ENCODE measurements at places on chromosomes 11 and 22.

GRCh38 chr22:30158744-30159500, 78.7 kb downstream of the HORMAD2 start:
- peak; percentile 62 for DNase-seq

DNA sequence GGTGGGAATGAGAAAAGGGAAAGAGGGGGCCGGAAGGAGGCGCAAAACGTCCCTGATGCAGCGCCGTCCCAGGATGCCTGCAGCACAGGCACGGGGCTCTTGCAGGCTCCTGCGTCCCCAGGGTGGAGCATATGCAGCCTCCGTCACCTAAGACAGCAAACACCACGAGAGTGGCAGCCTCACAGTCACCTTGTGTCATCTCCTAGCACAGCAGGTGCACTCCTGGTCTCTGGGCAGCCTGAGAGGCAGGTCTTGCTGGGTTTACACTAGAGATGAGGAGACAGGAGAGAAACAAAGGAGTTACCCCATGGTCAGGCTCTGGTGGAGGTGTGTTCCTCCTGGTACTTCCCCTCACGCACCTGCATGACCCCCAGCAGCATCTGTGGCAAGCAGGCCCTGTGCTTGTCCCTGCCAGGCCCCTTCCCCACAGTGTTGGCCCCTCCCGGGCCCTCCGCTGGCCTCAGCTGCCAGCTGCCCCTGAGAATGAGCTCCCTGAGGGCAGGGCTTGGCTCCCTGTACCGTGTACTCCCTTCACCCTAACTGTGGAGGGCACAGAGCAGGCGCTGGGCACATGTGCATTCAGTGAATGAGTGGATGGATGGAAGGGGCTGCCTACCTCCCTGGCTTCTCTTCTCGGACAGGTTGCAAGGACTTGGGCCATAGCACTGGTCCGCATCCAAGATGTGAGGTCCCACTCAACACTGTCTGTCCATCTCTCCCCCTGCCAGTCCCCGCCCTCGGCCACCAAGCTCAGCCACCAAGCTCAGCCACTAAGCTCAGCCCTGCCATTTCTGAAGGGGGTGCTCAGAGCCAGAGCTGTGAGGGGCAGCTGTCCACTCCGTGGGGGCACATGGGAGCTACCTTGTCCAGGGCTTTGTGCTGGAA, 988.6 kb downstream of the BRD1 start:
- DNase-seq: no peak

GRCh38 chr11:17063171-17064002, 14.1 kb downstream of the RPS13 start:
- DNase-seq: peak; percentile 58

DNA sequence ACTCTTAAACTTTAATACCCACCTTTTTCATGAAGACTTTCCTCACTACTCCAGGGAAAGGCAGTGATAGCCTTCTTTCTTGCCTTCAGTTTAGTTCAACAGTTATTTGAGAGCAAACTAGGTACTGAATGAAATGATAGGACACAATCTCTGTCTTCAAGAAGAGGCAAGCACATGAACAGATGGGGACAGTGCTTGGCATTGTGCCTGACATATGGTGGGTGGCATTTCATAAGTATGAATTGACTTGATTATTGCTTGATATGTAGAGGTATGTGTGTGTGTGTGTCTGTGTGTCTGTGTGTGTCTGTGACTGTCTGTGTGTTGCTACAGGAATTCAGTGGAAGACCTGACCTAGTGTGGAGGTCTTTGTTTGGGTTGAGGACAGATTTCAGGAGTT, 504.1 kb downstream of the NELL1 start:
- DNase-seq: no peak

- no peak for DNase-seq
These were observed 11.6 kb downstream of the MRGPRF start for GRCh38 chr11:69001243-69002081.

- DNase-seq: no peak
These were observed 83.3 kb downstream of the MICAL2 start for GRCh38 chr11:12193515-12194336.

DNA sequence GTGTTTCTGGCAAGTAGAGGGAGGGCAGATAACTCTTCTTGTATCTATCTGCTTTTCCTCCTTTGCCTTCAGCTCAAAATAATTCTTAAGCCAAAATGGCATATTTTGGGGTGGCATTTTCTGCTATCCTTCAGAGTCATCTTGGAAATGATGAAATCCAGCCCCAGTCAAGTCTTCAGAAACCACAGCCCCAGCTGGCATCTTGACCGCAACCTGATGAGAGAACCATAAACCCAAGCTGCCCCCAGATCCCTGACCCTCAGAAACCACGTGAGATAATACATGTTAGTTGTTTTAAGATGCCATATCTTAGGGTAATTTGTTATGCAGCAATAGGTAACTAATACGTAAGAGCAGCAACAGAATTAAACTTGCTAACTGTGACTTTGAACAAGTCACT, 15.1 kb upstream of the PAMR1 start:
- DNase-seq: no peak

DNA sequence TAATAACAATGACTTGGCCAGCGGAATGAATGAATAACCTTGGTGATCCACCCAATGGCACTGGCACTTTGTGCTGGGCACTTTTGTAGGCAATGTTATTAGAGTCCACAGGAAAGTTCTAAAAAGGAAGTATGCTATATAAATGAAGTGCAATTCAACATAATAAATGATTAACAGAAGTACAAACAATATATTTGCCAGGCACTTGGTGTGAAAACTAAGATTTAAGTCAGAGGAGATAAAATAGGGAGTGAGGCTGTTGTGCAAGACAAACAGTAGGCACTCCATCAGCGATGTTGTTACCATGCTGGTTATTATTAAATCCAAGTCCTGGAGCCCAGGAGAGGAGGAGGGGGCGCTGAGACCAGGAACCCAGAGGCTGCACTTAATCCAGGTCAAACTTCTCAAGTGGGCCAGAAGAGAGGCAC, 173.8 kb downstream of the LARGE1 start:
- no peak for DNase-seq

GRCh38 chr11:102724904-102725500, at the start of gene MMP8:
TSS of gene MMP8 (minus strand) at chr11:102724954. CDS start at chr11:102724855, 99 bp downstream.
- DNase-seq: no peak

GRCh38 chr11:130725421-130726233, 190.7 kb downstream of the SNX19 start:
- DNase-seq: no peak

DNA sequence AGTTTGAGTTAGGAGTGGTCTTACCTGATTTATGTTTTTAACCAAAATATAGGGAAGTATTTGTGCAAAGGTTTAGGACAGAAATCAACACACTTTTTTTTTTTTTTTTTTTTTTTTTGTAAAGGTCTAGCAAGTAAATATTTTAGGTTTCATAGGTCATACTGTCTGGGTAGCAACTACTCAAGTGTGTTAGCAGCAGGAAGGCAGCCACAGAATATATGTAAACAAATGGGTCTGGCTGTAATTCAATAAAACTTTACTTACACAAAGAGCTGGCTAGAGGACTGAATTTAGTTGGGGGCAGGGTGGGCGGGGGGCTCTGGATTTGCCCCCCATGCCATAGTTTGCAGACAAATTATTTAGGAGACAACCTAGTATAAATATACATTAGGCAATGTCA, 510.4 kb downstream of the NELL1 start:
- no peak for DNase-seq

DNA sequence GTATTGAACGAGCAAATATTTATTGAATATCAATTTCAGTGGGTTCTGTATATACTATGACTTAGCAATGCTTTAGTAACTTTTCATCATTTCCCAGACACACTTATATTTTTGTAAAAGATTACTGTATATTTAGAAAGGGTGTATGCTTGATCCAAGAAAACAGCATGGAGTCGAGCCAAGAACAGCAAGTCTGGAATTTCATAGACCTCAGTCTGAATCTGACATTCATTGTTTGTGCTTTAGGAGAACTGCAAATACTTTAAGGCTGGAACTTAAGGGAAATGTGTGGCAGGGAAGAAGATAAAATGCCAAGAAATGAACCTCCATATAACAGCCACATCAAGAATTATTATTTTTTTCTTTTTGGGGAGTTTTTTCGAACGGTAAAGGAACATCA, 1156.8 kb downstream of the LRRC4C start:
- no peak for DNase-seq

DNA sequence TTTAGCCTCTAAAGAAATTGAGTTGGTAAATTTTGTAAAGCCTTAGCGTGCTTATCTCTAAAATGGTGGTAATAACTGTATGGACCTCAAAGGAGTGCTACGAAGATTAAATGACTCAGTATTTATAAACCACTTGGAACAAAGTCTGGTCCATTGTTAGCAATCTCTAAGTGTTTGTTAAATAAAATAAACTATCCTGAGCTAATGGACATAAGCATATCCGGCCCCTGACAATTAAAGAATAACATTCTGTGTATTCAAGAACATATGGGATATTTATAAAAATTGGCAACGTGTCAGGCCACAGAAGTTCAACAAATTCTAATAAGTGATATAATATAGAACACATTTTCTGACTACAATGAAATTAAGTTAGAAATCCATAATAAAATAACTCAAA, 71.0 kb downstream of the MYEOV start:
- no peak for DNase-seq

GRCh38 chr11:47399860-47400767, 8.3 kb upstream of the SLC39A13 start:
- DNase-seq: no peak

DNA sequence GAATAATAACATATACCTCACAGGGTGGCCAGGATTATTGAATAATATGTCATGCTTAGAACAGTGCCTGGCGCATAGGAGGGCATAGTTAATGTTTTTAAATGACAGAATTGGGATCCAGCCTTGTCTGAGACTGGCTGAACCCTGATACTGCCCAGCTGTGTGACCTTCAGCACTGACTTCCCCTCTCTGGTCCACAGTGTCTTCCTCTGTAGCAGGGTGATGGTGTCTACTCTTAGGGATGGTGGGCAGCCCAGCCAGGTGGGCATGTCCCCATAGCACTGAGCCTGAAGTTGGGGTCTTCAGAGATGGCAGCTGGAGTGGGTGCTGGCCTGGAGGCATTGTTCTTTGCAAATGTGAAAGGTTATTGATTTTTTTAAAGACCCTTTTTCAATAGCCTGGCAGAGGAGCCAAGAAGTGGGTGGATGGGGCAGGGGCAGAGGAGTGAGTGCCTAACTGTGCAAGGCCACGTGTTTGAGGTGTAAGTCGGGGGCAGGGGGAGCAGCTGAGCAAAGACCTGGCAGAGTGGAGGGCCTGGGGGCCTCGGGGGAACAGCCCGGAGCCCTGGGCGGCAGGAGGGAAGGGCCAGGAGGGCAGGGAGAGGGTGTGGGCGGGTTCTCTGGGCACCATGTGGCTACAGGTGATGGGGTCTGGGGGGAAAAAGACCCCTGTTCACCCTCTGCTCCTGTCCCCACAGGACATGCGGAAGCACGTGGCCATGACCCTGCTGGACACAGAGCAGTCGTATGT, 29.8 kb upstream of the RELT start:
- DNase-seq: no peak

- peak; percentile 73 for DNase-seq
These were observed 92.7 kb downstream of the ETS1 start for GRCh38 chr11:128494418-128495332.

GRCh38 chr22:32353292-32353691, 4.4 kb upstream of the RFPL3 start:
- no peak for DNase-seq

DNA sequence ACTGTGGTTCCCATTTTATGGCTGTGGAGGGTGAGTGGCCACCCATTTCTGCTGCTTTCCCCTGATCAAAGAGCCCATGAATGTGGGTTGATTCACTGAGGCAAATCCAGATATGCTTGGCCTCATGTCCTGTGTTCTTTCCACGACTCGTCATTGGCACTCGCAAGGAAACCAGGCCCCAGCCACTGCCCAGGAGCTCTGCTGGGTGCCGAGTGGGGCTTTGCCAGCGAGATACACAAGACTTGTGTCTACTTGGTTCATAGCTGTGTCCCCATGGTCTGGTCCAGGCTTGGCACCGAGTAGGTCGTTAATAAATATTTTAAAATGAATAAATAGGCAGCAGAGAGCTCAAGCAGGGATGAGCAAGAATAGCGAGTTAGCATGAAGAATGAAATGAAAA, 1291.5 kb downstream of the TBC1D22A start:
- no peak for DNase-seq

GRCh38 chr11:119896387-119897045, 167.5 kb upstream of the NECTIN1 start:
- no peak for DNase-seq

- DNase-seq: no peak
These were observed 46.1 kb upstream of the JAM3 start for GRCh38 chr11:134022748-134023147.

- no peak for DNase-seq
These were observed 3.7 kb downstream of the SHANK2 start for GRCh38 chr11:71248656-71249055.

DNA sequence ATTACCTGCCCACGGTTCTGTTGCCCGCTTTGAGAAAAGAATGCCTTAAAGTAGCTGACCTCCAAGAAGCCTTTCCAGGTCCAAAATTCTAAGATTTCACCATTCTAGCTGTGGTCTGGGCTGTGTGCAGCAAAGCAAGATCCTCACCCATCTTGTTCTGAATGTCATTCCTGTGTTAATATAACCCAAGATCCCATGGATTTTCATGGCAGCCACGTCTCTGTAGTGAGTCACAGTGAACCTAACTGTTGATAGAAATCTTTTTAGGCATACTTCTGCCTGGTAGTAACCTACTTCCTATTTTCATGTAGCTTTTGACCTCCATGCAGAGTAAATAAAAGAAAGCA, 210.0 kb downstream of the NAV2 start:
- DNase-seq: no peak

- DNase-seq: no peak
These were observed 354.6 kb downstream of the DDX10 start for GRCh38 chr11:109019342-109019936.

GRCh38 chr11:121071846-121072450, 29.1 kb upstream of the TECTA start:
- no peak for DNase-seq

- peak; percentile 88 for DNase-seq
These were observed 4.1 kb downstream of the SUN2 start for GRCh38 chr22:38751422-38752346.

- no peak for DNase-seq
These were observed 609.9 kb downstream of the BUD13 start for GRCh38 chr11:116162886-116163230.

DNA sequence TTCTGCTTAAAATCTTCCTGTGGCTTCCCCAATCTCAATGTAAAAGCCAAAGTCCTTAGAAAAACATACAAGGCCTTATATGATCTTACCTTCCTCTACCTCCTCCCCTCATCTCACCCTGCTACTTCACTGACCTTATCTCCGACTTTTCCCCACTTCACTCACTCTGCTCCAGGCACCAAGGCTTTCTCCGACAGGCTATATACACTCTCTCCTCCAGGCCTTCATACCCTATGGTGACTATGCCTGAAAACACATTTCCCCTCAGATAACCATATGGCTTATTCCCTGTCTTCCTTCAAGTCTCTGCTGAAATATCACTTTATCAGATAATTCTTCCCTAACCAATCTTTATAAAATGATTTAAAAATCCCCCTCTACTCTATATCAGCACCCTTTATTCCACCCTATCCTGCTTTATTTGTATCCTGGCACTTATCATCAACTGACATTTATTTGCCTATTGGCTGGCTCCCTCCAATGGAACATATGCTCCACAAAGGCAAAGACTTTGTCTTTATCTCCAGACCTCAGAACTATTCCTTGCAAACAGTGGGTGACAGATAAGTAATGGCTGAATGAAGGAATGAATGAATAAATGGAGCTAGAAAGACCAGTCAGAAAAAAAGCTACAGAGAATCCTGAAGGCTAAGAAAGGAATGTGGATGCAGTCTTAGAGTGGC, 52.7 kb downstream of the PAK1 start:
- DNase-seq: no peak

GRCh38 chr11:33691066-33691864, 9.4 kb downstream of the C11orf91 start:
- no peak for DNase-seq
